ENCODE measurements at places on chromosomes 2 and 18.

DNA sequence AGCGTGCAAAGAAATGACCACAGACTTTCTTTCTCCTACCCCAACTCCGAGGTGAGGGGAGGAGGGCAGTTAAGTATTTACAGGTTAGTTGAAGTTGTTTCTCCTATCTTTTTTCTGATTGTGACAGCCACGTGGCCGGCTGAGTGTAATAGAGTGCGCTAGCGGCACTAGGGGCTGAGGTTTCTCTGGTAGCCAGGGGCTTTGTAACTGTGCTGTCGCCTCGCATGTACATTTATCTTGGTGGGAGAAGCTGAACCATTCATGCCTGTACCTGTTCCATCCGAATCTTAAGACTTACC, 214.1 kb upstream of the STON1 start:
- peak; percentile 20 for DNase-seq

- peak; percentile 69 for DNase-seq
These were observed 25.9 kb downstream of the MLPH start for GRCh38 chr2:237512774-237513466.

DNA sequence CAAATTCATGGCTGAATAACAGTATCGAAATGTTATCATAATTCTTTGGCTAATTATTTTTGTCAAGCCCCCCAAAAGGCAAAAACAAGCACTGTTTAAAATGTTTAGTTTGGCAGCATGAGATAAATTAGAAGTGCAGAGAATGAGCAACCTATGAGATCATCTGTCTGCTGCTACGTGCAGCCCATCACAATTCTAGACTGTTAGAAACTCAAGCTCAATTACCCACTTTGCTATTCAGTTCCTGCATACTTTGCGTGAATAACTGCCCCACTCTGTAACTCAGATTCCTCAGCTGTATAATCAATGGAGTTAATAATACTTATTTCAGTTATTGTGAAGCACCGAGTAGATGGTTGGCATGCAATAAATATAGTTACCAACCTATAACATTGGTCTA, 1181.9 kb downstream of the DPP10 start:
- no peak for DNase-seq

DNA sequence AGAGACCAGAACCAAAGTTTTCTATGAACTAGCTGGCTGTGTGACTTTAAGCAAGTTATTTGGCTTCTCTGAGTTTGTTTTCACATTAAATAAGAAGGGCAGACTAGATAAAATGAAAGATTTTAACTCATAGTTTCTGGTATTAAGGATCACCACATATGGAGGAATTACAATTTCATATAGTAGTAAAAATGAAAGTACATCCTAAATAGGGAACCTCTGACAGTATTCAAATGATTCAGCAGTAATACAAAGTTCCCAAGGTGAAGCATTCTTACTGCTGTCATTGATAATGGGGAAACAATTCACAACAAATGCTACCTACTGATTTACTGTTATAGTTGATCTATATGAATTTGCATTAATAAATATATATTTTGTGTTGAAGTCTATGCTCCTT, 170.3 kb upstream of the VRK2 start:
- DNase-seq: no peak

GRCh38 chr18:74963820-74964446, 245.0 kb downstream of the PTGR3 start:
- peak; percentile 3 for DNase-seq

- DNase-seq: no peak
These were observed 9.3 kb downstream of the KCNIP3 start for GRCh38 chr2:95306336-95306895.

GRCh38 chr2:131724019-131724418, 196.3 kb downstream of the CCDC74A start:
- no peak for DNase-seq

DNA sequence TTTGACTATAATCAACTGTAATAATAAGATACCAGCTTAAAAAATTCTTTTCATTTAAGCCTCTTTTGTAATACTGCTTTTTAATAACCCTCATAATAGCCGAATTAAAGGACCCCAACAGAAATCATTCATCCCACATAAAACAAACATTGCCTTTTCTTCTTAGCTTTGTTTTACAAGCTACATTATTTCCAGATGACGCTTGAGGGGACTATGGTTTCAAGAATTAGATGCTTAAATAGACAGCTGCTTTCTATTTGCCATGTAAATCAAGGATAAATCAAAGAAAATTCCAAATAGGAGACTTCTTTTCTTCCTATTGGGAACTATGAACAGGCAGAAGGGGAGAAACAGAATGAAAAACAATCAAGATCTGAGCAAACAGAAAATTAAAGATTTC, 200.7 kb upstream of the SMAD7 start:
- no peak for DNase-seq

Data from LoVo (cell line).